ENCODE measurements at places on chromosomes 12 and 14. TPM values are rescaled to one million over a fixed set of nuclear protein-coding genes. Genes with fewer than 3 reads are reported as not detected.

The TSHR gene
- 0.08 TPM for total RNA-seq

The ACVRL1 gene
- total RNA-seq, result 11.6 TPM

The TMCC3 gene
- total RNA-seq, result 4.5 TPM

The C12orf60 gene
- 2.3 TPM for total RNA-seq

The CRACR2A gene
- 1.1 TPM for total RNA-seq

The CLEC4D gene
- not detected for total RNA-seq

The MED6 gene
- total RNA-seq, result 61.7 TPM

The CLEC7A gene
- 2.3 TPM for total RNA-seq

The LBHD2 gene
- not detected for total RNA-seq

The SLC6A15 gene
- total RNA-seq, result 2.5 TPM

The MAPKAPK5 gene
- 49.1 TPM for total RNA-seq

The WDHD1 gene
- 6.3 TPM for total RNA-seq

The MANSC4 gene
- total RNA-seq, result not detected

The MUCL1 gene
- total RNA-seq, result not detected

The TULP3 gene
- total RNA-seq, result 19.0 TPM

The PNMA1 gene
- 23.0 TPM for total RNA-seq

The CD163 gene
- total RNA-seq, result 5.6 TPM

The TESPA1 gene
- total RNA-seq, result not detected

The SLC10A1 gene
- total RNA-seq, result 1.7 TPM

The RFX4 gene
- not detected for total RNA-seq

The CFAP251 gene
- total RNA-seq, result 3.7 TPM

The PPP1R3E gene
- 3.9 TPM for total RNA-seq

The SLC39A5 gene
- total RNA-seq, result 187 TPM

The IFI27 gene
- 1.8 TPM for total RNA-seq

The NRXN3 gene
- 4.3 TPM for total RNA-seq

The CAPRIN2 gene
- 25.4 TPM for total RNA-seq

The DHH gene
- 0.28 TPM for total RNA-seq

The TAS2R31 gene
- total RNA-seq, result 6.2 TPM

The INSM2 gene
- not detected for total RNA-seq

The AMHR2 gene
- total RNA-seq, result 13.9 TPM

The AKAP5 gene
- 7.8 TPM for total RNA-seq

The TRPV4 gene
- 2.3 TPM for total RNA-seq

The TDRD9 gene
- 2.2 TPM for total RNA-seq

The FGD4 gene
- total RNA-seq, result 38.3 TPM

The ESRRB gene
- not detected for total RNA-seq

The P2RX2 gene
- total RNA-seq, result not detected

The FLVCR2 gene
- 10.1 TPM for total RNA-seq

The TMX1 gene
- 57.6 TPM for total RNA-seq

The KLHL33 gene
- total RNA-seq, result not detected

The GRIN2B gene
- total RNA-seq, result 0.60 TPM

The MFAP5 gene
- 1.9 TPM for total RNA-seq

The BCL11B gene
- total RNA-seq, result 3.2 TPM

The OR6C2 gene
- total RNA-seq, result not detected

The CD63 gene
- 1,401 TPM for total RNA-seq

The RILPL2 gene
- total RNA-seq, result 1.6 TPM

The SPPL3 gene
- total RNA-seq, result 20.0 TPM

The ZNF891 gene
- total RNA-seq, result 2.2 TPM

The POTEG gene
- not detected for total RNA-seq

The ADAMTS20 gene
- total RNA-seq, result 0.36 TPM

The FBRSL1 gene
- total RNA-seq, result 18.5 TPM

The GLIPR1L2 gene
- not detected for total RNA-seq

The SLC17A8 gene
- 0.40 TPM for total RNA-seq

The SHMT2 gene
- total RNA-seq, result 168 TPM

The PPFIA2 gene
- 1.2 TPM for total RNA-seq

The PGF gene
- total RNA-seq, result 25.0 TPM

The CYP27B1 gene
- 0.23 TPM for total RNA-seq

The SERPINA3 gene
- total RNA-seq, result 457 TPM

All from hepatocyte (in vitro differentiated cells).